KBM-7 (cell line): ENCODE measurements at places on chromosomes 12 and 14.
A peak's percentile ranks its signal among the peaks of the same experiment; 100 is the strongest.

- no peak for DNase-seq
Observed at GRCh38 chr12:107405436-107405835, 280.2 kb upstream of the PWP1 start.

DNA sequence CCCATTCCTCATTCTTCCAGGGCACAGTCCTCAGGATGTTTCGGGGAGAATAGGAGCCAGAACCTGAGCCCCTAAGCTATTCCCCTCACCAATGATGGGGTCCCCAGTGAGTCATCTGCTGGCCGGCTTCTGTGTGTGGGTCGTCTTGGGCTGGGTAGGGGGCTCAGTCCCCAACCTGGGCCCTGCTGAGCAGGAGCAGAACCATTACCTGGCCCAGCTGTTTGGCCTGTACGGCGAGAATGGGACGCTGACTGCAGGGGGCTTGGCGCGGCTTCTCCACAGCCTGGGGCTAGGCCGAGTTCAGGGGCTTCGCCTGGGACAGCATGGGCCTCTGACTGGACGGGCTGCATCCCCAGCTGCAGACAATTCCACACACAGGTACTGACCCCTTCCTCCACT, 1.3 kb downstream of the SLC39A5 start:
- DNase-seq: no peak

DNA sequence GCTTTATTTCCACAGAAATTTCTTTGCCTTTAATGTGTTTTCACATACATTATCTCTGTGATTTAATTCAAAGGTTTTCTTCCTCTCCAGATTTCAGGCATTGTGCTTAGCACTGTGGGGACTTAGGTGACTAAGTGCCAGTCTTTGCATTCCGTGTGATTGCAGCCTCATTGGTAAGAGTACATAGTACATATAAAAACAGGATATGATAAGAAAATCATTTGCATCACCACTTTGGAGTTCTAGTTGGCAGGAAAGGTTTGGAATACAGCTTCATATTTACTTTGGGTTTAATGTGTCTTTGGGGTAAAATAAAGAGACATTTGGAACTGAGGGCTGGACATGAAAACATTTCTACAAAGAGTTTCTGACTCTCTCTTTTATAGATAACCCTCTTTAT, 37.8 kb upstream of the C12orf75 start:
- no peak for DNase-seq

DNA sequence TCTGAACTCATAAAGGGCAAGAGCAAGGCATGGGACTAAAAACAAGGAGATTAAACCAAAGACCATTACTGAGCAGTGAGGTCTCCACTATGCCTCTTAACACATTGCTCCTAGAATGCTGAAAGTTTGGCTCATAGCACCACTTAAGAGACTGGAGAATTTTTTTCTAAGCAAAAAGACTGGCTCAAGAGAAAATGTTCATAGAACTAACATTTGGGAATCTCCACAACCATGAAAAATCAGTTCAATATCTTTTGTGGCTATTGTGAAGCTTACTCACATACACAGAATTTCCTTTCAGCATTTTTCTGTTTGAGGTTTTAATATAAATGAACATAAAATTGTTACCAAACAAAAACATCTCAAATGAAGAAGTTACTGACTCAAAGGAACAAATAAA, 255.8 kb downstream of the CCDC91 start:
- DNase-seq: no peak

- no peak for DNase-seq
Observed at GRCh38 chr14:51336734-51337133, 96.7 kb downstream of the TMX1 start.

DNA sequence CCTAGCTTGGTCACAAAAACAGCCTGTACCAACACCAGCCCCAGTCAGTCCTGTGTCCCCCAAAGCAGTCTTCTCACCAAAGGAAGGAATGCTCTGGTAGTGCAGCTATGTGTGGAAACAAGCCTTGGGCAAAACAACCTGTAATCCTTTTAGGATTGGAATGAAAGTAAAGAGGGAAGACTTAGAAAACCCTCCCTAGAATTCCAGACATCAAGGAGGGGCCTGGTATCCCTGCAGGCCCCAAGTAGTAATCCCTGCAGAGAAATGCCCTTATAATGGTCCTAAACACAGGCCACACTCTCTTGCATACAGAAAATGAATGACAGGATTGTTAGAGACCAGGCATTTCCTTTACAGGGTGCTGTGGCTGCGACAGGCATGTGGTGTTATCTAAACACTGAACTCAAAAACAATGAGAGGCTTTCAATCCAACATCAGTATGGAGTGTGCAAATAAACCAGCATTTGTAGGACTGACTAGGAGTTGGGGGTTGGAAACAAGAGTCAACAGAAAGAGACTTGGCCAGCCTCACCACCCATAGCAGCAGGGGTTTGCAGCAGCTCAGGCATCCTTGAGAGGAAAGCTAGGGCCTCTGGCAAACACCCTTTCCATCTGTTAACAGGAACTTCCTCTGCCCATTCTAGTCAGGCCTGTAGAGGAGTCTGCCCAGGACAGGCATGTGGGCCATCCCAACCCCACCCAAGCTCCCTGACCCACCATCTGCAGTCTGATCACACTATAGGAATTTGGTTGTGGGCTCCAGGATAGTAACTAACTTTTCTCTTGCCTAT, 59.1 kb downstream of the DCAF5 start:
- DNase-seq: no peak

GRCh38 chr14:90275458-90275814, 19.1 kb downstream of the PSMC1 start:
- no peak for DNase-seq

GRCh38 chr14:30035361-30035760, 107.7 kb upstream of the PRKD1 start:
- DNase-seq: no peak

DNA sequence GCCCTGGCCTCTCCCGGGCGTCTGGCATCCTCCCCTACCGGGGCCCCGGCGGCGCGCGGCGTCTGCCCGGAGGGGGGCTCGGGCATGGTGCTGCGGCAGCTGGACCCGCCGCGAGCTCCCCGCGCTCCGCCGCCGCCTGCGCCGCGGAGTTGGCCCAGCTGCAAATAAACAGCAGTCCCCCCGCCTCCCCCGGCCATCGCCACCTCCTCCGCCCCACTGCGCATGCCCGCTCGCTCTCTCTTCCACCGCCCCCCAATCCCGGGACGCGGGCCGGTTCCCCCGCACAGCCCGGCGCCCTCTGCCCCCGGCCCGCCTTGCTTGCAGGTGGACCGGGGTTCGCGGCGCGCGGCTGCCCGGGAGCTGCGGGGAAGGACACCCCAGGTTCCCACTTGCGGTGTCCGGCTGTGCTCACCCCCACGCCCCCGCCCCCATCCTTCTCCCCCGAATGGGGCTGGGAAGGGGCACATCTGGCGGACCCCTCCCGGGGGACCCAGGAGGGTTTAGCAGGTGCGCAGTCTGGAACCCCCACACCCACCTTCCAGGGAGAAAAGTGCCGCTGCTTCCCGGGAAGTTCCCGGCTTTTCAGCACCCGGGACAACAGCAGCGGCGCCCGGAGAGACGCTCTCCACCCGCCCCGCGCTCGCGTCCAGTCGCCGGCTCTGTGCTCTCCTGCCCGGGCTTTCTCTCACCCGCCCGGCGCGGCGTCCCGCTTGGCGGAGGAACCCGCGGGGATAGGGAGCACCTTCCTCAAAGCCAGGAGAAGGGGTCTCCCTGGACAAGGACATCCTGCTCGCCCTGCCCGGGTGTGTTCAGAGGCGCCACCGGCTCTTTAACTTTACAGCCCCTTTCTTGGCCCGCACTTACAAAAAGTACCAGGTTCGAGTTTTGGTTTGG, at the start of gene TMTC1:
Gene TMTC1, minus strand, starts transcription at position 170 of the 894 bp plus-strand sequence. CDS start 191 bp downstream, outside the sequence.
- no peak for DNase-seq

GRCh38 chr12:57254506-57255280, 3.7 kb upstream of the STAC3 start:
- DNase-seq: no peak

DNA sequence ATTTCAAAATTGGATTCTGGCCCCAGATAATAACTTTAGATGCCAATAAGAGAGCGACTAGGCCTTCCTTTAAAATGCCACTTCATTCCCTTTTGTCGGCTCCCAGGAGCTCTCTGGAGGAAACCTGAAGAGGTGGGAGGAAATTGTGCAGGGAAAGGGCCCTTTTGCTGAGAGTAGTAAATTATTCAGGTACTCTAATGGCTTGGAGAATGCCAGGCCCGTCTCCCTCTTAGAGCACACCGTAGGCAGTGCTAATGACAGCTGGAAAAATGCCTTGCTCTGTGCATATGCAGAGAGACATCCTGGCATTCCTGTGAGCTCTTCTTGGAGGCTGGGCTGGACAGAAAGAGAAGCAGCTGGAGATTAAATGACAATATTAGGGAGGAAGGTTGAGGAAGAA, 115.0 kb upstream of the RPH3A start:
- DNase-seq: no peak

- DNase-seq: no peak
Observed at GRCh38 chr12:96044017-96044942, 8.9 kb upstream of the LTA4H start.

DNA sequence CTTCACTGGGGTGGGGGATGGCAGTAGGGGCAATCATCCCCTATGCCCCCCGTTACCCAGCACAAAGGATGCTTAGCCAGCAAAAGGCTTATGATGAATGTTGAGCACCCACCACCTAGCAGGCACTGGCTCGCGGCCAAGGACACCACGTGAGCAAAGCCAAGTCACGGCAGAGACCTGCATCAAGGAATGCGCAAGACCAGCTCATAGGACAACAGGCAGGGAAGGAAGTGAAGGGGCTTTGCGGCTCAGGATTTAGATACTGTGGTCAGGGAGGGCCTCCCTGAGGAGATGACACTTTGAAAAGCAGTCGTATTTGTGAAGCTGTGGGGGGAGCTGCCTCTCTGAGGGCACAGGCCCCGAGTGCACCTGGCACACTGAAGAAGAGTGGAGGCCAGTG, 32.8 kb downstream of the SH2B3 start:
- peak; percentile 93 for DNase-seq

DNA sequence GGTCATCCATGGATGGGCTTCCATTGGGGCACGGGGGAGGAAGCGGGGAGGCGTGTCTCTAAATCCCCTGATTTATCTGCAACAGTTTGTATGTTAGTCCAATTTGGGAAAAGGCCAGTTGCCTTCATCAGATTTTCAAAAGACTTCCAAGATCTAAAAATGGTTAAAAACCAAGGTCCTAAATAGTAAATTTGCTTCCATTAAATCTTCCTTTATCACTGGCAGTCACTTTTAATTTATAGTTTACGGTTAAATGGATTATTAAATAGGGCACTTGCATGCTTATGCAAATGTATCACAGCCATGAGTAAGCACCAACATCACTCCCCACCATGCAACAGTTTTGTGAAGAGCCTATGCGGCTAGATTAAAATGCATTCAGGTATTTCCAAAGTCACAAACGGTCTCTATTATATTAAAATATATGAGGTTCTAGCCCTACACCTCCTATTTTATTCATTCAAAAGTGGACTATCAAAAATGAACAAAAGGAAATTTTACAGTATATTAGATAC, 108.2 kb upstream of the GPHB5 start:
- no peak for DNase-seq

- DNase-seq: no peak
Observed at GRCh38 chr14:64628940-64629408, 75.2 kb upstream of the PLEKHG3 start.

GRCh38 chr12:101642115-101643067, 47.6 kb downstream of the MYBPC1 start:
- no peak for DNase-seq

- DNase-seq: no peak
Observed at GRCh38 chr14:99757331-99758070, 35.7 kb upstream of the EML1 start.

DNA sequence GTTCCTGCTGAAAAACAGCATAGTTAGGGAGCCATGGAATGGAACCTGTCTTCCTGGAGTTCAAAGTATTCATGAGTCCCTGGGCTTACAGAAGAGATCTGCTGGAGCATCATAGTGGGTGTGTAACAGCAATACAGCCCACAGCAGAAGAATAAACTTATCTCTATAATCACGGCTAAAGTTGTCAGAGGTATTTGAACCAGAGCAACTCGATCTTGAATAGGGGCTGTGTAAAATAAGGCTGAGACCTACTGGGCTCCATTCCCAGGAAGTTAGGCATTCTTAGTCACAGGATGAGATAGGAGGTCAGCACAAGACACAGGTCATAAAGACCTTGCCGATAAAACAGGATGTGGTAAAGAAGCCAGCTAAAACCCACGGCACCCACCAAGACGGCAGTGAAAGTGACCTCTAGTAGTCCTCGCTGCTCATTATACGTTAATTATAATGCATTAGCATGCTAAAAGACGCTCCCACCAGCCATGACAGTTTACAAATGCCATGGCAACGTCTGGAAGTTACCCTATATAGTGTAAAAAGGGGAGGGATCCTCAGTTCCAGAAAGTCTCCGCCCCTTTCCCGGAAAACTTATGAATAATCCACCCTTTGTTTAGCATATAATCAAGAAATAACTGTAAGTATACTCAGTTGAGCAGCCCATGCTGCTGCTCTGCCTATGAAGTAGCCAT, 223.4 kb downstream of the PCNX1 start:
- peak; percentile 27 for DNase-seq

- DNase-seq: no peak
Observed at GRCh38 chr12:89416049-89416792, 63.9 kb upstream of the DUSP6 start.

DNA sequence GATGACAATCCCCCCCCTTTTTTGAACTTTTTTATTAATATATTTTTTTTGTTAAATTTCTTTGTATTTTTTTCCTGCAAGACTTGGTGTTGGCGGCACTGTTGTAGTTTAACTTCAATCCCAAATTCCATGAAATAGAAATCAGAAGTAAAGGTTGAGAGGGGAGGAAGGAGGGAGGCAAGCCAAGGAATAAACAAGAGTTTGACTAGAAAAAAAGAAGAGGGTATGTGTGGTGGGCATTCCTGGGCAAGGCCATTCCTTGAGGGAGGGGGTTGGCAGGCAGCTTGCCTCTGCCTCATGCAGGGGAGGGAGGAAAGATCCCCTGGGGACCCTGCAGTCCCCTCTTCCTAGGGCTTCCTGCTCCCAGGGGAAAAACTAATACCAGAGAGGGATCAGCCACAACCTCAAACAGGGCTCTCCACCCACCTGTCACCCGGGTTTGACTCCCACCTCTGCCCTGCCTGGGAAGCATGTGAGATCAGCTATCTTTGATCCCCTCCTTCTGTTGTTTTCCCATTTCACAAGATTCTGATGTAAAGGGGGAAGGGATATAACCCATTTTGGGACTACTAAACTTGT, 519 bp upstream of the AP1G2 start:
- DNase-seq: no peak

DNA sequence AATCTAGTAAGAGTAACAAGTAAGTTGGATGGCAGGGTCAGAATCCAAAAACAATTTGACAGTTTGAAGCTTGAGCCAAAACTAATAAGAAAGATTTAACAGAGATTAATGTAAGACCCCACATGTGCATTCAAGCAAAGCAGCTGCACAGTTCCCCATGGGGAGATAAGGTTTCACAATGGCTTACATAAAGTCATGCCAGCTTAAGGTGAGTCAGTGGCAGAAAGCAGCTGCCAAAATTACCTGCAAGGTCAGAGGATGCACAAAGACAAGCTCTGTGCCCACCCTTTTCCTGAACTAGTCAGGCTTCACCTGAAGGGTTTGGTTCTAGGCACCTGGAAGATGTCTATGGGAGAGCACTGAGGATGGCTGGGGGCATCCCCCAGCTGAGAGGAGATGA, 36.6 kb upstream of the KRT77 start:
- DNase-seq: no peak
